ENCODE measurements at places on chromosomes 1 and 21.

GRCh38 chr1:172544481-172545104 lies 11.6 kb downstream of the SUCO start:
- no peak for DNase-seq

DNA sequence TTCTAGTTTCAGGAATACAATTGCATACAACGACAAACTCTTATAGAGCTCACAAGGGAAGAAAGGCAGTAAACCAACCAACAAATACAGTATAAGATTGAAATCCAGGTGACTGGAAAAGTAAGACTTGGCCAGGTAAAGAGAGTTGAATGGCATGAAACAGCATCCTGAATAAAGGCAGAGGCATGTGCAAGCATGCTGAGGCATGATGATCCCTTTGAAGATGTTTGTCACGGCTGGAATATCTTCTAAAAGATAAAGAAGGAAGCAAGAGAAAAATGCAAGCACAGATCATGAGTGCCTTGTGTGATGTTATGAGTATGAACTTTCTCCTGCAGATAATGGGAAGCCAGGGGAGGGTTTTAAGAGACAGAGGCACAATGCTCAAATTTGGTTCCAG lies 83.3 kb upstream of the SPATA6 start:
- no peak for DNase-seq

DNA sequence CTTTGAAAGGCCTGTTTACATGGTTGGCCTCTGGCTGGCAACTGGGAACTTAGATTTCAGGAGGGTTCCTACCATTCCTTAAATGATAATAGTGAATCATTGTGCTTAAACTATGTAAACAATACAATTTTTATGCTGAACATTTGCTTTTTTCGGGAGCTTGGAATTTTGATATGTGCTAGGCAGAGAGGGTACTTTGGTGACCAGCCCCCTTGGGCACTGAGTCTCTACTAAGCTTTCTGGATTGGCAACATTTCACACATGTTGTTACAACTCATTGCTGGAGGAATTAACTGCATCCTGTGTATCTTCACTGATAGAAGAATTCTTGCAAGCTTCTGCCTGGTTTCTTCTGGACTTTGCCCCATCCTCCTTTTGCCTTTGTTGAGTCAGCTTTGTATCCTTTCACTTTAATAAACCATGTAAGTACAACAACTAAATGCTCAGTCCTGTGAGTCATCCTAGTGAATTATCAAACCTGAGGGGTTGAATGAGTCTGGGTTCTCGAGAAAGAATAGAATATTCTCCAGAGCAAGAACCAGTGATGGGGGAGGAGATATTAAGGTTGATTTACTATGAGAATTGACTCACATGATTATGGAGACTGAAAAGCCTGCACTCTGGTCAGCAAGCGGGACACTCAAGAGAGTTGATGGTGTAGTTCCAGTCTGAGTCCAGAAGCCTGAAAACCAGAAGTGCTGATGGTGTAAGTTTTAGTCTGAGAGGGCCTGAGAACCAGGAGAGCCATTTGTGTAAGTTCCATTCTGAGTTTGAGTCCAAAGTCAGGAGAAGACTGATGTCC lies 3.1 kb upstream of the SLC16A4 start:
- DNase-seq, result peak; percentile 71

DNA sequence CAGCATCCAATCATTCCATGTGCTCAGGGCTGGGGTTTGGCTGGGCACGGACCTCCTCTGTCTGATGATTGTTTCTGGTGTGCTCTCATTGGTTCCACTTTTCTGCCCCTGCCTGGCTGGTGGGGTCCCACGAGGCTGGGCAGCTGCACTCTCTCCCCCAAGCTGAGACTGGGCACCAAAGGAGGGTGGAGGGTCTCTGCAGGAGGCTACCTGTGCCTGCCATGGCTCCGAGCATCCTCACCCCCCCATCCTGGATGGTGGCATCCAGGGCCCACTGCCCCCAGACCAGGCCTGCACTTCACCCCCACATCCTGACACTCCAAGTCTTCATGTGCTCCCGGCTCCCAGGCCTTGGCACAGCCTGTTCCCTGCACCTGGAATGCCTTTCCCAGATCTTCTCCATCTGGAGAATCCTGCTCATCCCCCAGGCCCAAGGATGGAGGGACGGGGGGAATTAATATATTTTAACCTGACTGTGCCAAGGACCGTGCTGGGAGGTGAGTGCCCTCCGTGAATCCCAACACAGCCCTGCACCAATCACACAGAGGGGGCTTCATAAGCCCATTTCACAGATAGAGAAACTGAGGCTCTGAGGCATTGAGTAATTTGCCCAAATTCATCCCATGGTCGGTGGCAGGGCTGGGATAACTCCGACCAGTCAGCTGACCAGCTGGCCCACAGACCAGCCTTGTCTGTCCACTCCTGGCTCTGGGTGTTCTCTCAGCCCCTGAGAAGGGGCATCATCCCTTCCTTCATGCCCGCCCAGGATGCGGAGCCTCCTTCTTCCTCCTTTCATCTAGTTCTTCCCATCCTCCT lies 403.4 kb downstream of the MATN1 start:
- no peak for DNase-seq

GRCh38 chr1:190373705-190374336 lies 103.8 kb downstream of the BRINP3 start:
- peak; percentile 57 for DNase-seq

DNA sequence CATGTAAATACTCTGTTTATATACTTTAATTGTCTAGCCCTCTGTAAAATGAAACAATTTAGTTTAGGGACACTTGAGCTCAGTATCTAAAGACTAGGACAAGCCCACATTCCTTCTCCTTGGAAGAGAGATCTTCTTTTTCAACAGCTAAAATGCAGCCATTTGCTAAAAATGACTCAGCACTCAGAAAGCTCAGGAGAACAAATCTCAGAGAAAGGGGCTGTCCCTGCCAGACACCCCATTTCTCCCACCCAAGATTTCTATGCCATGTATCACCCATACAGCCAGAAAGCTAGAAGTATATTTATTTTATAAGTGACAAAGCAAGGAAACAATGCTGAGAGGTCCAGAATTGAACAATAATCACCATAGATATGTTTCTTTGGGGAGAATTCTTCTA lies 23.2 kb upstream of the PRDX6 start:
- DNase-seq, result no peak

GRCh38 chr1:200490183-200490582 lies 80.3 kb upstream of the ZNF281 start:
- no peak for DNase-seq

DNA sequence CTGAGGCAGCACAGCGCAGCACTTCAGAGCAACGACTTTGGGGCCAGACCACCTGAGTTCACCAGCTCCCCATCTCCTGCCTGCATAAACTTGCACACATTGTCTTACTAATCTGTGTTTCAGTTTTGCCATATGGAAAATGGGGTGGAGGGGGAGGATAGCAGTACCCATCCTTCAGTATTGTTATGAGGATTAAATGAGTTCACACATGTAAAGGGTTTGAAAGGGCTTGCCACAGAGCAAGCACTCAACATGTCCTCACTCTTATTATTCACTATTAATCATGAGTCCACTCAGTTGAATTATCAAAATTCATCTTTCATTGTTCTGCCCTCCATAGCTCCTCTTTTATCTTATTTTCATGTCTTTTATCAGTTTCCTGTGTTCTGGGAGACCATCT lies 40.1 kb upstream of the BMP8B start:
- DNase-seq, result no peak

- DNase-seq, result peak; percentile 89
Measured at GRCh38 chr1:22249928-22250680, 107.2 kb upstream of the WNT4 start.

DNA sequence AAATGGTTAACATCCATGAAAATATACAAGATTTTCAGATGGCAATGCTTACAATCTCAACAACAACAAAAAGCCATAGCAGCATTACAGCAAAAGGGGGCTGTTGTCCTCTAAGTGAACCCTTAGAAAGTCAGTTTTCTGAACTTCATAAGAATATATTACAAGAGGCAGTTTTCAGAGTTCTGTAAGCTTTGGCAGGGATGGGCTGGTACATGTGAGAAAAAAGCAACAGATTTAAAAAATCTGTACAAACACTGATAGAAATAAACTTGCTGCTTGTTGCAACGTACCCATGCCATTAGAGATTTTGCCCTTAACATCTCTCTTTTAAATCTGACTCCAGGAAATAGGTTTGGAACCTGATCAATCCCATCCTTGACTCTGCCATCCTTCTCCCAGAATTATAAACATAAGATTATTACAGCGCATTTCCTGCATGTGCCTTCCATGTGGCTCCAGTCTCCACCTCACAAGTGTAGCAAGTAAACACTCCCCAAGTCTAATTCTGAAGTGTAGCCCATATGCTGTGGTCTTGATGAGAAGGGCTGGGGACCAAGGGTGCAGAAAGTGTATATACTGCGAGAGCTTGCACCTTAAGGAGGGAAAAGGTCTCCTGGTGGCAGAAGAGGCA lies 101.4 kb upstream of the TSPAN2 start:
- DNase-seq, result no peak

DNA sequence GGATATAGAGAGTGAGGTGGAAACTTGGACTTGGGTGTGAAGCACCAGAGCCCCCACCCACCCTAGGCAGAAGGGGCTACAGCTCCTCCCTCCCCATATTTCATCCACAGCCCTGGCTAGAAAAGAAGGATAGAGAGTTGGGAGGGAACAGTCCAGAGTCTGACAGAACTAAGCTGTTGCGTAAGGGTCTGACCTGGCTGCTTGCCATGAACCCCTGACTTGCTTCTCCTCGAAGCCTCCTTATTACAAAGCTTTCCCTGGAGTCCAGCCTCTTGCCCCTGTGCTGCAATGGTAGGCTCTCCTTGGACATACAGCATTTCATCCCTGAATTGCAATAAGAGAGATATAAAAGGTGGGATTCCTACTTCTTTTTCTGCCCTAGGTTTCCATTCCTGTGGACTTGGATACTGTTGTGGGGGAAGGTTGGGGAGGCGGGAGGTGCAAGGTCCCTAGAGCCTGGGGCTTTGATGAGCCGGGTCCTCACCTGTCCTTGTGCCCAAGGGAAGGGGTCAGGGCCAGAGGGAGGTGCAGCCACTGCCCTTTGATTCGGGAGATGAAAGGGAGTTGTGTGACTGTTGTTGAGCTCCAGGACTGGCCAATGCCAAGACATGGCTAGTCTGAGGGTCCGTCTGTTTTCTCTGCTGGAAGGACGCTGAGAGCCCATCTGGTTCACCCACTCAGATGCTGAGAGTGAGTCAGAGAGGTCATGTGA lies 2.7 kb downstream of the RHBG start:
- DNase-seq, result peak; percentile 22

GRCh38 chr1:153567621-153568366 lies 2.1 kb upstream of the S100A2 start:
- peak; percentile 87 for DNase-seq

- DNase-seq, result peak; percentile 74
Measured at GRCh38 chr1:209601809-209602657, 18.5 kb downstream of the CAMK1G start.

DNA sequence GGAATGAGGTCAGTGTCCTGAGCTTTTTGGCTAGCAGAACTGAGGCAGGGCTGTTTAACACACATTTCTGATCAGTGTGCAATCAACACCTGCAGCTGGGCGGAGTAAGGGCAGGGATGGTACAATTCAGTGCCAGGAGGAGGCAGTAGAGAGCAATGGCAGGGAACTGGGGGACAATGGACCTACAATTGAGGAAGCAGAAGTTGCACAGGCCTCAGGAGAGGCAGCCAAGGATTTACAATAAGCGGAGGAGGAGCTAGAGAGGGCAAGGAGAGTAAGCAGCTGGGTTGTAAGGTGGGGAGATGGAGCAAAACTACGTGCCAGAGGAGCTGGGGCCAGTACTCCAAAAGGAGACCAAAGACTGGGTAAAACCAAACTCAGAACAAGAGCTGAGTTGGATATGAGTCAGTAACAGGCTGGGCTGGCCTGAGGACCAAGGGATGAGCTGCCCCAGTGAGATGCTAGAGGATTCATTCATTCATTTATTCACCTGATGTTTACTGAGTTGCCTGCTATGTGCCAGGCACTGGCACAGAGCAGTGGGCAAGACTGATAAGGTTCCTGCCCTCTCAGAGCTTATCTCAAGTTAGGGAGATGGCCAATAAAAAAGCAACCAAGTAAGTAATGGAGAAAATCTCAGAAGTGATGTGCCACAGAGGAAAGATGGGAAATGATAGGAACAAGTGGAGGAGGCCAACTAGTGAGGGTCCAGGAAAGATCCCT lies 10.4 kb upstream of the GALE start:
- peak; percentile 55 for DNase-seq

DNA sequence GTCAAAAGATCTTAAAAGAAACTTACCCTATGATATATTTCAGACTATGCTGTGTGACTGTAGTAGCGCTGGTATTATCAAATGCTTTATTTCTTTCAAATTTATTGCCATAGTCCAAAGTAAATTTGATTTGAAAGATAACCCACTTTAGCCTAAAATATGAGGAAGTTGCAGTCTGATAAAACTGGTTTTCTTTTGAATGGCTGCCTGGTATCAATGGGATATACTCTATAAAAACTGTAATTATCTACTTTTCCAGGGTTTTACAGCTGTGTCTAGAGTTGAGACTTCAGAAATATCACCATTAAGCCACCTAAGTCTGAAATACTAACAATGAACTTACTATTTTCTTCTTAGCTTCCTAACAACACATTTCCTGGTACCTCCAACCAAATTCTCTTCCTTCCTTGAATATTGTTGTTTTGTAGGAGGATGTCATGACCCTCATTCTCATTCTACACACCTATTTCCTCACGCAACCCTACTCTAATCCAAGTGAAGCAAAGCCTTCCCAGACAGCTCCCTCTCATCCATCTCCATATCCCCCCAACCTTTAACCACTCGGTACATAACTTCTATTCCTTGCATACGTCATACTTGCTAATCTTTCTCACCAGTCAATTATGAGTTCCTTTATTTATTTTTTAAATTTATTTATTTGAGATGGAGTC lies 17.0 kb downstream of the KDM5B start:
- DNase-seq, result no peak

DNA sequence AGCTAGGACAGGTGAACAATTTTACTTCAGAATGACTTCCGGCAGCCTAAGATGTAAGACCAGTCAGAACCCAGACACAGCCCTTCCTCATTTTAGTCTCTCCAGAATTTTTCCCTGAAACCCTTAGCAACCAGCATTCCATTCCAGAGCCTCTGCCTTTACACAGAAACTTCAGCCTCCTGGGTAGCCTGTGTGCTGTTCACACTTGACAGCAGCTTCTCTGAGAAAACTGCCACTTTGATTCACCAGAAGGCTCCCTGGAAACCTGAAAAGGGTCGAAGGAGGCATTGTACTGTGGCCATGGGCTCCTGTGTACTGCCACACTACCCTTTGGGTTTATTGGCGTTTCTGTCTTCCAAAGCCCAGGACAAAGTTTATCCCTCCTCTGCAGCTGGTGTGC lies 17.4 kb downstream of the HYI start:
- DNase-seq, result no peak

All from DMS53 (cell line).